Right hindlimb (tissue), 1 donor: ENCODE measurements at places on chromosomes 12 and 14.

GRCh38 chr12:28759333-28759732 lies 389.7 kb upstream of the FAR2 start:
- DNase-seq, result no peak

DNA sequence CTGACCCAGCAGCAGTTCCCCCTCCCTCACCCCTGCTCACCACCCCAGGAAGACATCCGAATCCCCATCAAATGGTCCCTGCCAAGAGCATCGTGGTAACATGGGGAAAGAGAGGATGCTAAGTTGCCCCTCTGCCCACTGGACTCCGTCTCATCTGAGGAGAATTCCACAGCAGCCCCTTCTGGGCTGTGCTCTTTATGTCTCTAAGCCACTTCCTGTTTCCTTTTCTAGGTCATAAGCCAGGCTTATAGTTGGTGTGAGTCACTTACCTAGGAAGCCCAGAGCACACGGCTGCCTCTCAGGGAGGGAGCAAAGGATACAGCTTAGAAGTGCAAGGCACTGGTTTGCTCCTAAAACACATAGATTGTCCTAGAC lies 76.0 kb downstream of the VCPKMT start:
- no peak for DNase-seq

DNA sequence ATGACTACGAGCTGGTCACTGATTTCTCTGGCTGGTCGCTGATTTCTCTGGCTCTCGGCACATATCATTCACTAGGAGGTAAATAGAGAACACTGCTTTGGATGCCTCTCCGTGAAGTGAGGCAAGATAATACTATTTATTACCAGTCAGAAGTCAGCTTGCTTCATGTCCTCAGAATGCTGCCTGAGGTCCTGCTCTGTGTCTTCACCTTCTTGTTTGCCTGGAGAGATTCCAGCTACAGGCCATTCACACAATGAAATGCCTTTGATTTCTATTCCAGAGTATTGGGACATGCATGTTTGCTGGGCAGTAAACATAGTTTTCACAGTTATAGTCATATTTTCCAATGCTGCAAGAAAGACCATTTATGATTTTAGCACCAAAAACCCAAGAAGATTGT lies 106.7 kb downstream of the AEBP2 start:
- peak; percentile 36 for DNase-seq

DNA sequence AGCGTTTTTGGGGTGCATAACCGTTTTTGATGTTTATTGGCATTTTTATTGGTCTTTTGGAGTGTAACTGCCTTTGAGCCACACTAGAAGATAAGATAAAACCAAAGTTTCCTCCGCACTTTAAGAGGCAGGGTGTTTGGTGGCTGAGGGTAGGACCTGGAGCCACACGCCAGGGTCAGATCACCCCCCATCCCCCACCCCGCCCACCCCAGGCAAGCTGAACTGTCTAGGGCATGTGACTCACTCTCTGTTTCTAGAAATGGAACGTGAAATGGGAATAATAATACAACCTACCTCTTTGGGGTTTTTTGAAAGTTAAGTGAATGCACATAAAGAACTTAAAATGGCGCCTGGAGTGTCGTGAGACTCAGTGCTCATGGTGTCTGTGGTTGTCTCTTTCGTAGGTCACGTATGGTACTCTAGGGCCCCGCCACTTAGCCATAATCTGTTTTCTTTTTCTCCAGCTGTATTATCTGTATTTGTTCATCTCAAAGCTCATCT lies 56.0 kb downstream of the PPP2R5C start:
- DNase-seq, result no peak

- peak; percentile 25 for DNase-seq
Measured at GRCh38 chr12:81450920-81451739, 308.0 kb downstream of the PPFIA2 start.

GRCh38 chr12:67193704-67194103 lies 75.5 kb upstream of the CAND1 start:
- peak; percentile 27 for DNase-seq

GRCh38 chr14:74019408-74020137 lies 424 bp downstream of the BBOF1 start:
- DNase-seq, result peak; percentile 33

DNA sequence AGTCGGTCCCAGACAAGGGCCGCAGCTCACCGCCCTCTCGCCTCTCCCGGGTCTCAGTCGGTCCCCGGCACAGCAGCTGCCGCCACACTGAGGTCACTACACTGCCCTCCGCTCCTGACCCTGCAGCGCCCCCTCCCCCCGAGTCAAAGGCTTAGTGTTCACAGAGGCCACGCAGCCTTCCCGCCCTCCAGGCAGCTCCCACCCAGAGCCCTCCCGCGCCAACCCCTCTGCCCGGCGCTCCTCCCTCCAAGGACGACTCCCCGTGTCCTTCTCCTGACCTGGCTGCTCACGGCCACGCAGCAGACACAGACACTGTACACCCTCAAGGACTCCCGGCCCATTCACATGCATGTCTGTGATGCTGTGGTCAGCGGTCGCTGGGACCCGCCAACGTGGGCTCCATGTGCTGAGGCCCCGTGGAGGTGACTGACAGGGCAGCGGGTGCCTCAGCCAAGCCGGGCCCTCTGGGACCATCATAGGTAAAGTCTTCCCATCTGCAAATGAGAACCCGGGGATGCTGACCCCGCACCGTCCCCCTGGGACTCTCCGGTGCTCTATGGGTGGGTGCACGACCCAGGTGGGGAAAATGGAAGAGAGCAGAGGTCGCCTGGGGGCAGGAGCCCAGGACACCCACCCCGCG lies 16.3 kb upstream of the GALNT9 start:
- no peak for DNase-seq

DNA sequence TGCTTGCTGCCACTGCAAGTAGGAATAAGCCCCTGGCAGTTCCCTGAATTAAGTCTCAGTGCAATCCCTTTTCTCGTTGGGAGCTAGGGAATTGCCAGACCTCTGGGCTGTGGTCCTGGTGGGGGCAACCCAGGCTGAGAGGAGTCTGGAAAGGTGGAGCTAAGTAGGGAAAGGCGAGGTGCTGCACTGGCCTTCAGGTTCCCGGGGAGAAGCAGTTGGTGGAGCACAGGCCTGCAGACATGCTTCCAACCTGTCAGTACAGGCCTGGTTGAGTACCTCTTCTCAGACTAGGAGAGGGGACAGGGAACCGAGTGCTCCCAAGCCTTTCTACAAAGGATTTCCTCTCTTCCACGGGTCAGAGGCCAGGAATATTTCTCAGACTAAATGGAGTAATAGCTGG lies 1.5 kb downstream of the NRIP2 start:
- no peak for DNase-seq

DNA sequence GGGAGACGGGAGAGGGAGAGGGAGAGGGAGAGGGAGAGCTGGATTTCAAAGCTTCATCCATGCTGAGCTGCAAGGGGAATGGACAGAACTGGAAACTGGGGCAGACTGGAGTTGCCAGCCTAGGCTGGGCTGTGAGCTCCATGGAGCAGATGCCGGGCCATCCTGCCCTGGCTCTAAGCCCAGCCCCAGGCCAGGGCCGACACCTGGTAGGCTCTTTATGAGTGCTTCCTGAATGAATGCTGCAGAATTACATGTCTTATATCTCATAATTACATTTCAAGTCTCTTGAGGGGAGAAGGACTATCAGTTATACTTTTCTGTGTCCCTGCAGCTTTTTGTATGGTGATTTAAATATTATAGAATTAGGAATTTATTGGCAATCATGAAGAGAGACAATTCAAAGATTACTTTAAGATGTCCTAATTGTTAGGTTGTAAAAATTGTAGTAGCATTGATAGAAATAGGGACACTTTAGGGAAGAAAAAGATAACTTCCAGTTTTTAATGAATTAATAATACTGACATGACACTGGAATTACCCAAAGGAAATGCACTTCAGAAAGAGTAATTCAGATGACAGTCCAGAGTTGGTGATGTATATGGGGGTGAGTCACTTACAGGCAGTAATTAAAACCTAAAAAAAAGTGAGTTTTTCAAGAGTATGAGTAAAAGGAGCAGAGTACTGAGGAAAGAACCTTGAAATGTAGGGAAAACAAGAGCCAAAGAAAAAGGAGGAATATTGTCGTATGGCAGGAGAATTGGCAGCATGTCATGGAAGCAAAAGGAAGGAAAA lies 29.0 kb downstream of the SCYL2 start:
- no peak for DNase-seq

GRCh38 chr12:49189731-49190716 lies 1.1 kb upstream of the TUBA1A start:
- no peak for DNase-seq

- no peak for DNase-seq
Measured at GRCh38 chr14:33736299-33736825, 214.5 kb downstream of the EGLN3 start.

- no peak for DNase-seq
Measured at GRCh38 chr12:120662879-120663278, 22.5 kb downstream of the CABP1 start.

GRCh38 chr14:32703183-32703621 lies 235.5 kb upstream of the NPAS3 start:
- peak; percentile 54 for DNase-seq

DNA sequence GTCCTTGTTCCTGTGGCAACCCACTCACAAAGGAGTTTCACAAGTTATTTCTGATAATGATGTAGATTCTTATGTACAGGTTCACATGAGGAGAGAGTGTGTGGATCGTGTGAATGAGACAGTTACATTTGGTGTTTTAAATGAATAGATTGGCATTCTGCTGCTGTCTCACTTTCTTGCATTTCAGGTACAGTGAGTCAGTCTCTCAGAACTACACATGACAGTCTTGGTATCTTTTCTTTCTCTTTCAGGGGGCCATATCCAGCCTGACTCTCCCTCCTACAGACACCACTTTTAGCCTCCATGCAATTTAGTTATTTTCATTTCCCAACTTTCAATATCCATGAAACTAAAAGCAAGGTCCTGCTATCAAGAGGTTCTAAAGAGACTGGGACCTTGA lies 19.9 kb upstream of the TMTC2 start:
- DNase-seq, result no peak
